ENCODE measurements at places on chromosomes 6 and 20. TPM values are rescaled to one million over a fixed set of nuclear protein-coding genes. Genes with fewer than 3 reads are reported as not detected.

- no peak for DNase-seq
Observed at GRCh38 chr6:88089708-88090107, 42.1 kb downstream of the SPACA1 start.

GRCh38 chr6:26312501-26313397, 52.2 kb upstream of the BTN3A2 start:
- peak; percentile 94 for DNase-seq

ABHD16B gene
- total RNA-seq, result not detected

DNA sequence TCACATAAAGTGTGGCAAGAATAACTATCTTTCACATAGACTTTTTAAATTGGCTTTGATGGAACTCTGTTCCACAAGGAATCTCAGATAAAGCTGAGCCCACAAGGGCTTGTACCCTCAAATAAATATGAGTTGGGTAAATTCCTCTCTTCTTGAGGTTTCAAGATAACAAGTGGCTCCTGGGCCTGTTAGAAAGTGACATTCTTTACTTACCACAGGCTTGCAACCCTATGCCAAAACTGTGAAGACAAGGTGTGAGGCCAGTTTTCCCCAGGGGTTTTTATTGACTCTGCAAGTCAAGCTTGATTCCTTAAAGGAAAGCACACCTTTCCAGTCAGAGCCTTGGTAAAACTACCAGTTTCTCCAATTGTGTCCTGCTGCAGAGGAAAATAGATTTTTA, 664.8 kb upstream of the GJE1 start:
- DNase-seq, result peak; percentile 72

IRAK1BP1 gene
- total RNA-seq, result 7.9 TPM

GRCh38 chr6:80333342-80333741, 226.9 kb downstream of the BCKDHB start:
- no peak for DNase-seq

NOX3 gene
- not detected for total RNA-seq

GRCh38 chr6:38150681-38151296, 331.3 kb downstream of the ZFAND3 start:
- no peak for DNase-seq

DNA sequence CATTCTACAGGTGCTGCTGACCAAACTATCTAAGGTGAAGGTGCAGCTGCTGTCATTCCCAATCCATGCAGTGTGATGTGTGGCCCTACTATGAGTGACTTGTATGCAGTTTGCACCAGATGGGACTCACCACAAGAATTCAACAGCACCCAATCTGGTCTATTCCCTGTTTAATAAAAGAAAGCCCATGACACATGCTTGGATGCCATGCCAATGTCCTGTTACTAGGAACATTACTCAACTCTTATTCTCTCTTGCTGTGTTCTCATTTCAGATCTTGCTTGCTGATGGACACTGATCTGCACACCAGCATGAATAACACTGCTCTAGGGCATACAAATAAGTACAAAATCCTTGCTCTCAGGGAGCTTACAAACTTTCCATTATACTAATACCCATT, 221.6 kb upstream of the CDYL start:
- no peak for DNase-seq

MYT1 gene
- not detected for total RNA-seq

DNA sequence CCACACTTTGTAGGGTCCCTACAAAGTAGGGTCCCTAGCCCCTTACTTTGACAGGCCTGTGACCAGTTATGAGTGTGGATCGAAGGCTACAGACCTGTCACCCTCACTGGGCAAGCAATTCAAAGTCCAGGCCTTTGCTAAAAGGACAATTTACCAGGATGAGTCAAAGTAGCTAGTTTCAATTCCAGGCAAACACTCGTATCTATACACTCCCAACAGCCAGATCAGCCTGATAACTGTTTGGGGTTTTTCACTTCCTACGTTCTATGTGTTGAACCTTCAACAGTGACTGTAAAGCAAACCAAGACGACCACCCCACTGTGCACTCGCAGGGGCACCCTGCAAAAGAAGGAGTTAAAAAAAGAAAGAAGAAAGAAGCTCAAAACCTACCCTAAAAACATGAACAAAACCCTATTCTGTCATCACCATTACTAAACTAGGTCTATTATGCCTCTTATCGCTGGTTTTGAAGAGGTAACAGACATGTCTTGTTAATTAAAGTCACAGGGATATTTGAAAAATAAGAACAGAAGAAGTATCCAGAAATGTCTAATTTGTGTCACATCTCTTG, 3.2 kb downstream of the GFOD1 start:
- DNase-seq, result no peak

DNA sequence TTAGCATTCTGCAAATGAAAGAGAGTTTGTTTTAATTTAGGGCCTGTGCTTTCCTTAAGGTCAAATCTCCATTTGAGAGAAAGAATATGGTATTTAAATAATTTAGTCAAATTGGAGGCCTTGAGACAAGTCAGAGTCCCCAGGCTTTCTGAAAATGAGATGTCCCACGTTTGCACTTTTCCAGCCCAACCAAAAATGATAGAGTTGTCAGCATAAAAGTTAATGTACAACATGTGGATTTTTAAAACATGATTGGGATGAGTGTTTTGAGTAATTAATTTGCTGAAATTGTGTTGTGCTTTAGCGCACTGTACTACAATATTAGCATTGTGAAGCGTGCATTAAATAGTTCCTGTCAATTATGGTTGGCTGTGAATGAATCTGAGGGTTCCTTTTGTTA, 10.0 kb downstream of the CD83 start:
- DNase-seq, result no peak

DNA sequence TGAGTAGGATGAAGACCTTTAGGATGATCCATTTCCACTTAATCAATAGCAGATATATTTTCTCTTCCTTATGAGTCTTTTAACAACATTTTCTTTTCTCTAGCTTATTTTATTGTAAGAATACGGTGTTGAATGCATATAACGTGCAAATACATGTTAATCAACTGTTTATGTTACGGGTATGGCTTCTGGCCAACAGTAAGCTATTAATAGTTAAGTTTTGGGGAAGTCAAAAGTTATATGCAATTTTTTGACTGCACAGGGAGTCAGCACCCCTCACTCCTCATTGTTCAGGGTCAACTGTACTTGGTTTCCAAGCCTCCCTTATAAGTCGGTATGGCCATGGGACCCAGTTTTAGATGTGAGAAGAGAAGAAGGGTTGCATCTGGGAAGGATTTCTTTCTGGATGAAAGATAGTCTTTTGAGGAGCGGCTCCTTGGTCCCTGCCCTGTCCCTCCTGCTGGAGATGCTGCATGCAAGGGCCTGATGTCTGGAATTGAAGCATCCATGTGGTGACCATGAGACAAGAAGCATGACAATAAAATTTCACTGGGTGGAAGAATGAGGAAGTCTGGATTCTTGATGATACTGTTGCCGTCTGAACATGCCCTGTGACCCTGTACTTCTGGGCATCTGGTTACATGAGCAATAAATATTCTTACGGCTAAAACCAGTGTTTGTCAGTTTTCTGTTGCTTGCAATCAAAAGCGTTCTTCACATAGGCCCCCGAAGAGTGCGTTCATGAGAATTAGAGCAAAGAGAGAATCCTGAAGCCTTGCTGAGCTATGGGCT, 194.7 kb upstream of the PMEPA1 start:
- no peak for DNase-seq

DNA sequence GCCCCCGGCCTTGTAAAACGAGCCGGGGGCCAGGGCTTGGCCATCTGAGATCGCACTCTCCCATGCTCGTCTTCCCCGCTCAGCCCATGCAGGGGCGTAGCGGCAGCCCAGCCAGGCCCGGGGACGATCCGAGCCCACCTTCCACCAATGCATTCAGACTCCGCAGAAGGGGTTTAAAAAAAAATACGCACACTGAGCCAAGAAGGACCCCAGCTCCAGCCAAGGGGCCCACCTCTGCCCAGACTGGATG, 320 bp downstream of the GSTA4 start:
- DNase-seq, result no peak

- no peak for DNase-seq
Observed at GRCh38 chr6:15444081-15444731, 198.3 kb downstream of the JARID2 start.

GRCh38 chr6:159957071-159957673, 11.7 kb upstream of the IGF2R start:
- DNase-seq, result no peak

HLA-DOA gene
- not detected for total RNA-seq

DNA sequence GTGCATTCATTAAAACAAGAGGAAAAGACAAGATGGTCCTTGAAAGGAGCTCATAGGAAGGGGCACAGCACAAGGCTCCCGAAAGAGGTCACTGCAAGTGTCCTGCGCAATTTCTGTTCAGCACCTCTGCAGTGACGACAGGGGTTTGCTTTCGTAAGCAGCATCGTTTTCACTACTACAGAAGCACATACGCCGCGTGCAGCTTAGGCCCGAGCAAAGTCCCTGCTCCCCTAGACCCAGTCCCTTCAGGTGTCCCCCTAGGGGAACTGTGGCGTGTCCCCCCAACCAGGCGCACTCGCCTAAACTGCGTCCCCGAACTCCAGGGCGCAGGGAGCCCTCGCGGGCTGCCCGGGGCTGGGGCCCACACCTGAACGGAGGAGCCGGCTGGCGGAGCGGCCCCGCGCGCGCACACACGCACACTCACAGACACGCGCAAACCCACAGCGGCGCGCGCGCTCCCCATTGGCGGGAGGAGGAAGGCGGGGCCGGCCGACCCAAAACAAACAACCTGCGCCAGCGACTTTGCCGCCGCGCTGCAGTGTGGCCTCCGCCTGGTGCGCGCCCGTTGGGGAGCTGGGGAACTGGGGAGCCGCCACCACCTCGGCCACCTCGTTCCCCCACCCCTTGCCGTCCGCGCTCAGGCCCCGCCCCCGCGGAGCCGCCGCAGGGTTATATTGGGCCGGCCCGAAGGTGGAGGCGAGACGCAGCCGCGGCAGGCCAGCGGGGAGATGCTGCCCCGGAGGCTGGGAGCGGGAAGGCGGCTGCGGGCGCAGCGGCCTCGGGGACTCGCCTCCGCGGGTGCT, at the start of gene FOXQ1:
Gene FOXQ1 (plus strand): TSS at position 699 of the 803 bp plus-strand sequence. CDS start 607 bp downstream, outside the sequence.
- peak; percentile 43 for DNase-seq

DNA sequence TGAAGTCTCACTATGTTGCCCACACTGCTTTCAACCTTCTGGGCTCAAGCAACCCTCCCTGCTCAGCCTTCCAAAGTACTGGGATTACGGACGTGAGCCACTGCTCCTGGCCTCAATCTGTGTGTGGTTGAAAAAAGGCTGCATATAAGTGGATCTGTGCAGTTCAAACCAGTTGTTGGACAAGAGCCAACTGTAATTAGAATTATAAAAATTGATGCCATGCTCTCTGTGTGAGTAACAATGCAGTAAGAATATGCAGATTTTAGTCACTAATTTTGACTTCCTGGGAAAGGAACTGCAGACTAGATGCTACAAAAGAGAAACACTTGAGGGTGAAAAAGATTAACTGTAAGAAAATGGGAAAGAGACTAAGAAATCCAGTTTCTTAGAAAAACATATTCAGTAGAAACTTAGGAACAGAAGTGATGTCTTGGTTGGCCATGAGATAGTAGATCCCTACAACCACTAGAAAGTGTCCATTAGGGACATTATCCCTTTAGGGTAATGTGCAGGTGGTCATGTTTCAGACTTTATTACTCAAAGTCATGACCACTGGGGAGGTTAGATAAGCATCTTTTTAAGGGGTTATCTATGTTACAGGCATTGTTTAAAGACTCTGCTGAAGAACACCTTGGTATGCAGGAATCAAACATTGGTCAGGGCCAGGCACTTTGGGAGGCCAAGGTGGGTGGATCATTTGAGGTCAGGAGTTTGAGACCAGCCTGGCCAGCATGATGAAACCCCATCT, 26.3 kb downstream of the ITCH start:
- DNase-seq, result no peak

GRCh38 chr6:16756660-16757255, 4.5 kb downstream of the ATXN1 start:
- no peak for DNase-seq

DNA sequence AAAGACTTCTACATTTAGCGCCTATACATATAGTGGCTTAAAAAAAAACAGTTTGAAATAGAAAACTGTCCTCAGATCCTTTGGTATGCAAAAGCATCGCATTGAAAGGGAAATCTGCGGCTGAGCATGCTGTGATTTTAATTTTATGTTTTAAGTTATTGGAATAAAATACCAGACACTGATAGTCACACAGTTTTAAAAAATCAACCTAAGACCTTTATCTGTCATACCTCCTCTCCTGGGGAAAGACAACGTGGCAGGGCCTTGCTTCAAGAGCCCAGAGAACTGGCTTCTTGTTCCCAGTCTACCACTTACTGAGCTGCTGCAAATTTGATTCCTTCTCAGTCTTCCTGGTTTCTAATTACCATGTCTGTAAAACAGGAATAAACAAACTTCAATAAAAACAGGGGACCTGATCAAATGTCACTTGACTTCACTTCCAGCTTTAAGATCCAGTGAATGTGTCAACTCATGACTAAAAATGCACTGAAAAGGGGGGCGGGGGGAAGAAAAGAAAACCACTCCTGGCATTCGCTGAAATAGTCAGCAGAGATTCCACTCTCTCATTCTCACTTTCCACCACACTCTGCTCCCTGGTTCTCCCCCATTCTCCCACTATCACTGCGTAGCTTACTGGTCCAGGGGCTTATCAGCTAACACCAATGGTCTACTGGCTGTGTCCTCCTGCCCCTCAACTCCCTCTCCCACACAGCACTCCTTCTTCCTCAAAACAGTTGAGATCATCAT, 494.7 kb upstream of the MARCKS start:
- DNase-seq, result no peak

DNA sequence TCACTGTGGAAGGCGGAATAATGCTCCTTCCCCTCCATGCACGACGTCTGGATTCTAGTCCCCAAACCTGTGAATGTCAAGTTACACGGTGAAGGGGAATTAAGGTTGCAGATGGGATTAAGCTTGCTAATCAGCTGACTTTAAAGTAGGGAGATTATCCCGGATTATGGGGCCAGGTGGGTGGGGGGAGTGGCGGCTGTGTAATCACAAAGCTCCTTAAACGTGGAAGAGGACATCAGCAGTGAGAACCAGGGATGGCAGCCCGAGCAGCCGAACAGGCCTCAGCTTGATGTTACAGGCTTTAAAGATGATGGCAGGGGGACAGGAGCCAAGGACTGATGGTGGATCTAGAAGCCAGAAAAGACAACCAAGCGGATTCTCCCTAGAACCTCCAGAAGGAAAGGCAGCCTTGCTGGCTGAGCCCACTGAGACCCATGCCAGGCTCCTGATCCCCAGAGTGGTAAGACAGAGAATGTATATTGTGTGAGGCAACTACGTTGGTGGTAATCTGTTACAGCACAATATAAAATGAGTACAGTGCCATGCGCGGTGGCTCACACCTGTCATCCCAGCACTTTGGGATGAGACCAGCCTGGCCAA, 117.5 kb downstream of the SCML4 start:
- no peak for DNase-seq

DNA sequence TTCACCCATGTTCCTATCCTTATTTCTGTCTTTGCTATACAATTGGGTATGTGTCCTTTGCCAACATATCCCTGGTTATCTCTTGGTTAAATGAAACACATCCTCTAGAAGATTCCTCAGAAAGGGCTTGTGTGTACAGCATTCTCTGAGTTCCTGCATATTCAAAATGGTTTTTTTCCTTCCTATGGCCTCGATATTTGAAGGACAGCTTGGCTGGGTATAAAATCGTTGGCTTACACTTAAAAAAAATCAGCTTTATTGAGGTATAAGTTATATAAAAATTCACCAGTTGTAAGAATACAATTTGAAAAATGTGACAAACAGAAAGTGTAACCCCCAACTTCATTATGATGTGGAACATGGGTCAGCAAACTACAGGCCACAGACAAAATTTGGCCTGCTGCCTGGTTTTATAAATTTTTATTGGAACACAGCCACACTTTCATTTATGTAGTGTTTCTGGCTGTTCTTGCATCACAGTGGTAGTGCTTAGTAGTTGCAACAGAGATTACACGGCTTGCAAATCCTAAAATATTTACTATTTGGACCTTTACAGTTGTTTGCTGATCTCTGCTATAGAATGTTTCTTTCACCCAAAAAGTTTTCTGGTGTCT, 16.7 kb downstream of the PCMT1 start:
- DNase-seq, result peak; percentile 81
